ENCODE measurements at places on chromosomes 6 and 20.

GRCh38 chr6:138847884-138848283 lies 52.0 kb downstream of the ECT2L start:
- no peak for DNase-seq

GRCh38 chr20:29762620-29763019 lies 1494.8 kb upstream of the DEFB115 start:
- DNase-seq = no peak

GRCh38 chr6:164130151-164130550 lies 715.6 kb downstream of the QKI start:
- DNase-seq = no peak

DNA sequence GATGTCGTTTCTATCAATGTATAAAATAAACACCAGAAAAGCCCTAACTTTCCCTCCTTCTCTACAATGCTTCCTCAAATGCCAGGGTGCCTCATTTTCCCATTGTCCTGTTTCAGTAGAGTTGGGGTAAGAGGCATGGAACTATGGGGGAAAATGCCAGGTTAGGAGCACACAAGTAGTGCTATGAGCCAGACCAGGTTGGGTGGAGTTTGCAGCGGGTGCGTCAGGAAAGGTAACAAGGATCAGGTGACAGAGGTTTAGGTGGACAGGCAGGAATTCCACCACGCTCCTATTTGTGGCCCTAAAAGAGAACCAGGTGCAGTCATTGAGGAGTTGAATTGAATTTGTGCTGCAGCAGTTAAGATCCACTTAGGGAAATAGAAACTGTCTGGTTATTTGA lies 36.5 kb downstream of the SYTL3 start:
- no peak for DNase-seq

- DNase-seq = no peak
These were observed 567.8 kb upstream of the ID4 start for GRCh38 chr6:19269341-19269898.

- no peak for DNase-seq
These were observed 16.6 kb upstream of the MAPK13 start for GRCh38 chr6:36113703-36114102.

DNA sequence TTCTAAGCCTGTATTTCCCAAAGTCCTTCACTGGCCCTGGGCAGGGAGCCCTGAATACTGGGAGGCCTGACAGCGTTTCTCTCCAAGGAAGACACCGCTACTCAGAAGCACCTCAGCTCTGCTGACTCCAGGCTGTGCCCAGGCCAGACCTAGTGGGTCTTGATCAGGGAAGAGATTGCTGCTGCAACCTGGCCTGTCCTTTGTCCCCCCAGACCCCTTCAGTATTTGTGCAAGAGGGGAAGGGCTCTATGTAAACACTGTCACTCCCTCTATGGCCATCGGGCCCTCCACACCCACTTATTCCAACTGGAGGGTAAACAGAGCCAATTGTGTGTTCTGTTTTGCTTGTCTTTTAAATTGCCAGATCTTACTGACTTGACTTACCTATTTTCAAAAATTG lies 20.6 kb downstream of the PLEKHG1 start:
- no peak for DNase-seq

DNA sequence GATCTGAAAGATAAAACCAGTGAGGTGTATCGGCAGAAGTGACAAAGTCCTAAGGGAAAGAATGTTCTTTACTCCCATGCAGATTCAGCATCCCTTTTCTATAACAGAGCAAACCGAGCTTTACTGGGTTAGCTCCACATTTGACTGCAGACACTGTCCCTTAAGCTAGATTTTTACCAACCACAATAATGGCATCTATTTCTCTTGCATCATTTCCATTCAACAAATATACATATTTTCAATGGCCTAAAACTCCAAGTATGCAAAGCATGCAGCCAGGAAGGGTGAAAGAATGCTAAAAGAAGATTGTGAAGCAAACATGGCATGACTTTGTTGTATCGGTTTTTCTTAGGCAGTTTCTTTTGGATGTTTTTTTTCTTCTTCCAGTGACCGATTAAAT lies 255.4 kb downstream of the OGFRL1 start:
- no peak for DNase-seq

DNA sequence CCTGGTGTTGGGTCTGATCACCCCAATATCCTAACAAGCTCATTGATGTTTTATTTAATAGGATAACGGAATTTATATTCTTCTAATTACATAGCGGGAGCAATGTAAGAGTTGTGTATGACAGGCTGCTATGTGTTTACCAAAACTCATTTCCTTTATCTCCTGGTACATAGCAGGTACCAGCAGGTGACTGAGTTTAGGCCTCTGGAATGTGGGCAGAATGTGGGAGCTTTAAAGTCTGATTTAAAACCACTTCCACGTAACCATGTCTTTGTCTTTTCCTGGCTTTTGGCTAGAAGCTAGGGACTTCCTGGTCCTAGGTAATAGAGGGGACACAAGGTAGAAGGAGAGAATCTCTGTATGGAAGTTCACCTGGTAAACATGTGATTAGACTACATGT lies 504.6 kb upstream of the SYNCRIP start:
- DNase-seq = no peak

DNA sequence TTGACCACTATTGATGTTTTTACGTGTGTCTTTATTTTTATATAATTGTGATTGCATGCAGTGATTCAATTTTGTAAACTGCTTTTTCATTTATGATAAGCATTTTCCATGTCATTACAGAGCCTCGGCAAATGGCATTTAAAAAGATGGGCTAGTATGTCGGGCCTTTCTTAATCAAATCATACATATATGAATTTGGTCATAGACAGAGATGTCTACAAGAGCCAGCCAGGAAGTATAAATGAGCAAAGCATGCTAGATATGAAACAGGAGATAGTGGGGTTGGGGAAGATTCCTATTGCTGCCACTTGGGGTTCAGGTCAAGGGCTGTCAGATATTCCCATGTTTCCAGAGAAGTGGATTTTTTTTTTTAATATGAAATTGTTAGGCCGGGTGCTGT lies 20.0 kb downstream of the KIF3B start:
- no peak for DNase-seq

GRCh38 chr6:35047265-35048011 lies 93.7 kb downstream of the TCP11 start:
- no peak for DNase-seq

GRCh38 chr20:24629668-24630067 lies 160.2 kb downstream of the SYNDIG1 start:
- no peak for DNase-seq

DNA sequence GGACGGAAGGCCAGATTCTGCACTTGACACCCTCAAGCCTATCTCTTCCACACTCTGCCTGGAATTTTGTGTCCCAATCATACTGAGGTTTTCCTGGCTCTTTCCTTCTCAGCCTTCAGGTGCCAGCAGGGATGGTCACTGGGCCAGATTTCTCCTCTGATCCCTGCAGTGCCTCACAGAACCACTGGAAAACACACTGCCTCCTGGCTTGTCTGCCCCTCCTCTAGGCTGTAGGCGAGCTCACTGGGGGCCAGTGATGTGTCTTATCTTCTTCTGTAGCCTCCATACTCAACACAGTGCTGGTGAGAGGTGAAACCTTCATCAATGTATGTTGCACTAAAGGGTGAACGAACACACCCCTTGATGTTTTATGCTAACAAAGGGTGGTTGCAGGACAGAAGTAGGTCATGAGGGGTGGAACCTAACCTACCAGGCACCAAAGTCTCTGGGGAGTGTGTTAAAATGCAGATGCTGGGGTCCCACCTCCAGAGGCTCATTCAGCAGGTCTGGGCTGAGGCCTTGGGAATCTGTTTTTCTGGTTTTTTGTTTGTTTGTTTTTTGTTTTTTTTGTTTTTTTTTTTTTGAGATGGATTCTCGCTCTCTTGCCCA lies 80.3 kb downstream of the CDH26 start:
- no peak for DNase-seq

- no peak for DNase-seq
These were observed 132.4 kb upstream of the STXBP5 start for GRCh38 chr6:147071776-147072175.

DNA sequence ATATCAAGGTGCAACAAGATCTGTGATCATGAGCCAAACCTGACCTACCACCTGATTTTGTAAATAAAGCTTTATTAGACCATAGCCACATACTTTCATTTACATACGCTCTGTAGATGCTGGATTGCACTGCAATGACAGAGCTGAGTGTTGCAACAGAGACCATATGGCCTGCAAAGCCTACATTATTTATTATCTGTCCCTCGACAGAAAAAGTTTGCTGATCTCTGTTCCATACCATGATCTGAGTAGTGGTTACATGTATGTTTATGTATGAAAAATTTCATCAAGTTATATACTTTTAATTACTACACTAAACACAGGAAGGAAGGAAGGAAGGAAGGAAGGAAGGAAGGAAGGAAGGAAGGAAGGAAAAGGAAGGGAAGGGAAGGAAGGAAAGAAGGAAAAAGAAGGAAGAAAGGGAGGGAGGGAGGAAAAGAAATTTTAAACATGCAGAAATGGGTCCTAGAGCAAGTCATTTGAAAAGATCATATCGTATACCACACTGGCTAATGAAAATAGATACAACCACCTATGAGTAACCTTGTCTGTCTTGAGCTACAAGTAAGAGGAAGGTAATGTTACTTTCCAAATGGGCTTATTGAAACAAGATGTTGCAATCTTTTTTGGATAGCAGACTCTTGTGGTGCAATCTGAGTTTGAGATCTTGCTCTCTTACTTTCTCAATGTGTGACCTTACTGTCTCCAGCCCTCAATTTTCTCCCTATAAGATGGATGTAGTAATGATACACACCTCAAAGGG lies 441.0 kb downstream of the KIF16B start:
- no peak for DNase-seq

GRCh38 chr6:43274916-43275597 lies 23.0 kb upstream of the SLC22A7 start:
- no peak for DNase-seq

Data from SHP77 treated with DMSO at 0.1 percent for 48 hours (cell line).